ENCODE measurements at places on chromosomes 2 and 18.

GRCh38 chr2:222523783-222524544, 99.6 kb downstream of the SGPP2 start:
- no peak for DNase-seq

DNA sequence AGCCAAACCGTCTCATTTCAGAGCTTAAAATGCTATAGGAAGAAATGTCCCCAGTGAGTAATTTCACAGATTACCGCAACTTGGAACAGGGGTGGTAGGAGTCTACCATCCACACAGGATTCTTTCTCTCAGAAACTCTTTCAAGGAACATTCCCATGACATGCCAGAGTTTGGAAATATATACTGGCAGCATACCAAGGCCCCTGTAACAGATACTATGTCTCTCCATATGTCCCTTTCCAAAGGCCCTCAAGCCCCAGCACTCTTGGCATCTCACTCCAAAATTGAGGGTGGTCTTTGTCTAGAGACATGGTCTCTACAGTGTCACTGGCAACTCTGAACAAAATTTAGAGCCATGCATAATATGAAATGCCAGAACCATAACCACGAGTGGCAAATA, 11.0 kb downstream of the FIGLA start:
- no peak for DNase-seq

DNA sequence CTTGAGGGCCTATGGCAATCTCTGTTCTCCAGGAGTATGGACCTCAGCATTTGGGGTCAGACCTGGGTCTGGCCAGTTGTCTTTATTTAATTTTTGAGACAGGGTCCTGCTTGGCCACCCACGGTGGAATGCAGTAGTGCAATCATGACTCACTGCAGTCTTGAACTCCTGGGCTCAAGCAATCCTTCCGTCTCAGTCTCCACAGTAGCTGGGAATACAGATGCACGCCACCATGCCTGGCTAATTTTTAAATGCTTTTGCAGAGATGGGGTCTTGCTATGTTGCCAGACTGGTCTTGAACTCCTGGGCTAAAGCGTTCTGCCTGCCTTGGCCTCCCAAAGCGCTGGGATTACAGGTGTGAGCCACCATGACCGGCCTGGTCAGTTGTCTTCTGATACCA, 46.4 kb upstream of the INHBB start:
- DNase-seq, result no peak

DNA sequence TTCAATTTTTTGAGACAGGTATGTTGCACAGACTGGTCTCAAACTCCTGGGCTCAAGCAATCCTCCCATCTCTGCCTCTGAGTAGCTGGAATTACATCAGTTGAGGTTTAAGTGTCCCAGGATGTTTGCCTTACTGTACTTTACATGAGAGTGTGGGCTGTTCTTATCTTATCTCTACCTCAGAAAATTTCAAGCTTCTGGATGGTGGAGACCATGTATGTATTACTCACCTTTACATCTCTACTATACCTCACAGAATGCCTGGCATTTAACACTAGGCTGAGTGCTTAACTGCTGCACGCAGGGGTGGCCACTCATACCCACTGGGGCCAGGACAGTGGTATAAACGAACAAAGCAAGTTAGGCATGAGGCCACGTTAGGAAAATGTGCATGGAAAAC, 272.0 kb upstream of the RAB12 start:
- DNase-seq, result no peak

DNA sequence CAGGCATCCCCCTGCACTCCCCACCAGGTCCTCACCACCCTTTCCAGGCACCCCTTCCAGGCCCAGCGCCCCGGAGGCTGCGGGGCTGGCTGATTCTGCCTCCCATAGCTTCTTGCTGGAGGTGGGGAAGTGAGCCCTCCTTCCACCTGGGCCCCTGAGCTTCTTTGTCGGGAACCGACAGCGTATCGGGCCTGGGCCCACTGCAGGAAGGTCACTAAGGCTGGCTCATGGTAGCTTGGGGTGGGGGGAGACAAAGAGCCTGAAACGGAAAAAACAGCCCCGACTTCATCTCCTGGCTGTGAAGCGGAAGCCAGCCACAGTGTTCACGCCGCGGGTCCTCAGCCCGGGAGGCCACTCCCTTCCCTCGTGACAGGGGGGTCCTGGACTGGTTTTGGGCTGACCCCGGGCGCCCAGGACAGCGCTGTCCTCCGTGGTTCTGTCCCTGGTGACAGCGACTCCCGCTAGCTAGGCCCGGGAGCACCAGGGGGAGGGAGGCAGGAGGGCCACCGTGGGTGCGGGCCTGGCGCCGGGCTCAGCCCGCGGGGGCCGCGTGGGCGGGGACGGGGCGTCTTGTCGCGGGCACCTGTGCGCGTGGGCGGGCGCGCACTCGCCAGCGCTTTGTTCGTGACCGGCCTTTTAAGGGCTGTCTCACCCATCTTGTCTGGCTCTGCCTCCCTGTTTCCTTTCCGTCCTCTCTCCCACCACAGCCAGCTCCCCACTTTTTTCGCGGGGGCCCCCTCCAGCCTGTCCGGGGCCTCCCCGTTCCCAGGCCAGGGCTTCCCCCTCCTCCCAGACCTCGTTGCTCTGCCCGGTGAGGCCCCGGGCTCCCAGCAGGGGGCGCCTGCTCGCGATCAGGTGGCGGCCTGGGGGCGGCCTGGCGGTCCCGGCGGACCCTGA, 64.9 kb downstream of the DNMT3A start:
- peak; percentile 76 for DNase-seq

- DNase-seq, result no peak
Measured at GRCh38 chr2:67241453-67241852, 155.7 kb upstream of the ETAA1 start.
